ENCODE measurements at places on chromosomes 1 and 21.

DNA sequence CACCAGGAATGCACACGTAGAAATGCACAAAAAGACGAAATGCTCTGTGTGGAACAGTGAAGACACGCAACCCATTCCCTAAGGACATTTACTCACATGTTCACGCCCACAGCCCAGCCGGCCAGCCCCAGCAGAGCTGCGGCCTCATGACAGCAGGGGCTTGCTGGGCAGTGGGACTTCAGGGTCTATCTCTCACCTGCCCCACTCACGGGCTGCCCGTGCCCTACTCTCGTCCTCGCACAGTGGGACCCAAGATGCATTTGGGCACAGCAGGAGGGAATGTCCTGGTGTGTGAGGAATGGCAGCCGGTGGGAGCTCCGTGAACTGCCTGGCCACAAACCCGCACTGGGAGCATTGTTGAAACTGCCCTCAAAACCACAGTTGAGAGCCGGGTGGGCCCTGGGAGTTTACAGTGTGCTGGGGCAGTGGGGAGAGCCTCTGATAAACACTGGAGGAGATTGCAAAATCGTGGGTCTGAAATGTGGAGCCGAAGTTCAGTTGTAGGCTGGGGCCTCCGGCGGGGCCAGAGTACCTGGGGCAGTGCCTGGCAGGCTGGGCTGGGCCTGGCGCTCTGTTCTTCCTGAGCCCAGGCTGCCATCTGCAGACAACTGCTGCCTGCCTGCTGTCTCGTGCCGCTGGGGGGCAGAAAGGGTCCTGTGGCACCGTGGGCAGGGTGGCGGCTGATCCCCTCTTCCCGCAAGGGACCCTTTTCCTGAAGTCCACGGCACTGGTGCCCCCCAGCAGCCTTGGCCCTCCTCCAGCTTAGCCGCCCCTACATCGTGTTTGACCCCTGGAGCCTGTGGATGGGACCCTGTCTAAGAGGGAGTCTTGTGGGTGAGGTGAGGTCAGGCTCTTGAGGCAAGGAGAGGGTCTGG, 20.7 kb upstream of the POFUT2 start:
- DNase-seq: no peak

- no peak for DNase-seq
These were observed 251.1 kb upstream of the RAB4A start for GRCh38 chr1:229019663-229020271.

- no peak for DNase-seq
These were observed 73.2 kb downstream of the DAB1 start for GRCh38 chr1:57350610-57351009.

- DNase-seq: no peak
These were observed 58.0 kb downstream of the NPHP4 start for GRCh38 chr1:5934058-5934884.

DNA sequence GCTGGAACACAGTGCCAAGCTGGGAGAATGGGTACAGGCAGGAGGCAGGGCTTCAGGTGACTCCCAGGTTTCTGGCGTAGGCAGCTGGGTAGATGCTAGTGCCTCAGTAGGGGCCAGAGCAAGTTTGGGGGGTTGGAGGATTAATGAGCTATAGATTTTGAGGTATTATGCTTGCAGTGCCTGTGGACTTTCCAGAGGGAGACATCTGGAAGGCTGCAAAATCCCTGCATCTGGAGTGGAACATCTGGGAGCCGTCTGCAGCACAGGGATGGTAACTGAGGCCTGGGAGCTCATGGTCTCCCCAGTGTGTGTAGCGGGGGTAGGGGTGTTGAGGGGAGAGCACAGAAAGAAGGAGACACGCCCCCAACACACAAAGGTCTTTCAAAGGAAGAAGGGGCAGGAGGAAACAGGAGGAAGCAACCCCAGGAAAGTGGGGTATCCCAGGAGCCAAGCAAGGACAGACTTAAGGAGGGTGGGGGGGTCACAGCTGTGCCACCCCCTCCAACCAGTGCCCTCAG, 2.2 kb upstream of the PDZK1IP1 start:
- peak; percentile 22 for DNase-seq

- peak; percentile 20 for DNase-seq
These were observed 112.7 kb downstream of the PRDM2 start for GRCh38 chr1:13812456-13813397.

DNA sequence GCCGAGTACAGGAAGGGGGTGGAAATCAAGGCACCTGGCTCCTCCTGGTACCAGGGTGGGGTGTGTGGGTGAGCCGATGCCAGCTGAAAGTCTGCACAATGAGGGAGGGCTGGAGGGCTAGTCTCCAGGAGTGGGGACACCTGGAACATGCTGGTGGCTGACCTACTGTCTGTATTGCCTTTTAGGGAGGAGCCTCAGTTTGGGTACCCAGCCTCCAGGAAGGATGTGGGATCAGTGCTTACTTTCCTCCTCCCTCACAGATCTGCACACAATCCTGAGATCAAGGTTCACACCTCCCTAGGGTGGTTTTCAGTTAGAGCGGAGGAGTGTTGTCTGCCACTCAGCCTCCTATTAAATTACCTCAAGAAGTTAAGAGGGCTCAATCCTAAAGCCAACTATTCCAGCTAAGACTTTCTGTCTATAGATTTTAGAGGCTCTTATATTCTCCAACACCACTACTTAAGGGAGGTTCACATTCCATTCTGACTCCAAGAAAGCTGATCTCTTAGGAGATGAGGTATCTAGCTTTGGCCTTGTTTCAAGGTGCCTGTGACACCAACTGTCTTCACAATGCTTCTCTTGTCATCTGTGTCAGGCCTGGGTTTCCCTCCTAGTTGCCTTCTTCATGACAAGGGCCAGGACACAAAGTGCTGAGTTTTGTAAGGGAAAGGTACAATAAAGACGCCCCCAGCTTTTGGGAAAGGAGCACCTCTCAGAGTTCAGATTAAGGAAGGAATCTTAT, 15.7 kb downstream of the SSR2 start:
- DNase-seq: no peak

DNA sequence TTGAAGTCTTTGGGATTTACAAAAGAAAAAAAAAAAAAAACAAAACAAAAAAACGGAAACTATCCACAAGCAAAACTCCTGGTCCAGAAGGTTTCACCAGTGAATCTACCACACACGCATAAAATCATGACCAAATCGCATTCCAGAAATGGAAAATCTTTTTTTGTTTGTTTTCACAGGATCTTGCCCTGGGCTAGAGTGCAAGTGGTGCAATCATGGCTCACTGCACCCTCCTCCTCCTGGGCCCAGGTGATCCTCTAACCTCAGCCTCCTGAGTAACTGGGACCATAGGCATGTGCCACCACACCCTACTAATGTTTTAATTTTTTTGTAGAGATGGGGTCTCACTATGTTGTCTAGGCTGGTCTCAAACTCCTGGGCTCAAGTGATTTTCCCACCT, 100.5 kb downstream of the DYRK1A start:
- no peak for DNase-seq

DNA sequence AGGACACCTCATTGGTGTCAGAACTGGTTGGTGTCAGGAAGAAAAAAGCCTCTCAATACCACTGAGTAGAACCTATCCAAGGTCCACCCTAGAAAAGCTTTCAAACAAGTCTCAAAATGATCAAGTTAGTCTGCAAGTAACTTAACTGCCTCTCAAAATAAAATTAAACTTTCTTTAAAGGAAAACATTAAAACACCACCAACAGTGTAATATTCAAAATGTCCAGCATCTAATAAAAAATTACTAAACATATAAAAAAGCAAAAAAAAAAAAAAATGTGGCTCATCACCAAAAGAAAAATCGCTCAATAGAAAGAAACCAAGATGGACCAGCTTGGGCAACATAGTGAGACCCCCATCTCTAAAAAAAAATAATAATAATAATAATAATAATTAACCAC, 18.7 kb upstream of the OLFML2B start:
- no peak for DNase-seq

GRCh38 chr21:34802180-34802899, 133.5 kb downstream of the CLIC6 start:
- DNase-seq: no peak

DNA sequence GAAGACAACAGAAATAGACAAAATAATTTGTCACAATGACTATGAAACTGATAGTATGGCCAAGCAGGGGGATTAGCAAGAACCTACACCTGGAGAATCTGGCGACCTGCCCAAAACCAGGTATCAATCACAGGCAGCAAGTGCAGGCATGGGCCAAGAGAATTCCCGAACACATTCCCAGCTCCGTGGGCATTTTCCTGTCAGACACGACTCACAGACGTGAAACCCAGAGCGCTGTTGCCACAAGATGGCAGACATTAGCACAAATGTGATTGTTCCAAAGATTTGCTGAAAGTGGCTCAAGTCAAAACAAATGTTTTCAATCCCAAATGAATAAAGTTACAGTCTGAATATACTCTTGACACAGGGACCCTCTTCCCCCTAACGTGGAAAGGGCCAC, 36.8 kb downstream of the HLCS start:
- no peak for DNase-seq

GRCh38 chr1:184608581-184608980, 146.1 kb downstream of the EDEM3 start:
- DNase-seq: no peak

- DNase-seq: no peak
These were observed 481.7 kb upstream of the NR5A2 start for GRCh38 chr1:199545780-199546179.

- DNase-seq: no peak
These were observed 69.8 kb downstream of the SPSB1 start for GRCh38 chr1:9362488-9362887.

DNA sequence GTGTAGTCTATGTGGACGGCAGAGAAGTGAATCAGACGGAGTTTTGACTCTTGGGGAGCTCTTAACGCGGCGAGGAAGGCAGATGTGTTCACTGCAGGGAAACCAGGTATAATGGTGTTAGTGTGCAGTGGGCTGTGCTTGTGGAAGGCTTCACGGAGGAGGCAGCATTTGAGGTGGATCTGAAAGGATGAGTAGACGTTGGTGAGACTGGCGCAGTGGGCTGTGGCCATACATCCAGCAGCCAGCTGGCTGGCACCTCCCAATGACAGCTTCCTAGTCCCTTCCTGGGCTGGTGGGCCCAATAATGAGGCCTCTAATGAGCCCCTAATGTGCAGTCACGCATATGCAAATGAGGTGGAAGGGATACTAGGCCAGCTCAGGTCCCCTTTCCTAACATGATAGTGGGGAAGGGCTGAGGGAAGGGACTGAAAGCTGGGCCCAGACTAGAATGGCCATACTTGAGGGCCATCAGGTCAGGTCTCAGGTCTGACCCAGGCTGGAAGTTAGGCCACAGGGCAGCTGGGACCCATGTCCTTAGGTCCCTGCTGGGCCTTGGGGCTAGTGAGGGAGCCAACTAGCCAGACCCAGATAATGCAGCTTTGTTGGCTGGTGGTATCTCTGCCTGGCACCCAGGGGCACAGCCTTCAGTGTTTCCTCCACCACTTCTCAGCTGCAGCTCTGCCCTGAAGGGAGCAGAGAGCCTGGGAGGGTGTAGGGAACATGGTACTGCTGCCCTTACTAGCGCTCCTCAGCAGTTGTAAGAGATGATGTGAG, 3.8 kb downstream of the MAP7D1 start:
- DNase-seq: no peak

All from LoVo (cell line).